ENCODE measurements at places on chromosomes 1 and 21.

- no peak for DNase-seq
Measured at GRCh38 chr1:174174461-174175329, 15.4 kb downstream of the RABGAP1L start.

- DNase-seq: no peak
Measured at GRCh38 chr1:155913969-155914757, 3.0 kb upstream of the RIT1 start.

- peak; percentile 42 for DNase-seq
Measured at GRCh38 chr1:109788695-109789521, 25.2 kb upstream of the EPS8L3 start.

- DNase-seq: no peak
Measured at GRCh38 chr1:55717111-55717510, 501.9 kb upstream of the USP24 start.

DNA sequence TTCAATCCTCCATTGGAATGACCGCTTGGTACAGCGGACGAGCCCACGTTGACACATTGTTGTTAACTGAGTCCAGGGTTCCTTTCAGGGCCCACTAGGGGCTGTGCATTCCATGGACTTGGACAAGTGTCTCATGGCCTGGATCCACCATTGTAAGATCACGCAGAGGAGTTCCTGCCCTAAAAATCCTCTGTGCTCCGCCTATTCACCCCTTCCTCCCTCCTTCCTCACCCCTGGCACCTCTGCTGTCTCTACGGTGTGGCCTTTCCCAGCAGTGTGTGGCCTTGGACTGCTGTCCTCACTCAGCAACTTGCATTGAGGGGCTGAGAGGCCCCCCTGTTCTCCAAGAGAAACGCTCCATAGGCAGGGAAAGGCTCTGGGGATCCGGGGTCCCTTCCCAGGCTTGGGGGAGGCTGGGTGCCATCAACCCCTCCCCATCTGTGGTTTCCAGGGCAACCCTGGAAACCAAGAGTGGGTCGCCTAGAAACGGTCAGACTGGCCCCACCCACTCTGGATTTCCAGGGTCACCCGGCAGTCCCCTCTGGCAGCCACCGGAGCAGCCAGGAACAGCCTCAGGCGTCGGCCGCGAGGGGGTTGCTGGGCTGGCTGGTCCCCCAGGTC lies 50.9 kb downstream of the MEGF6 start:
- no peak for DNase-seq

GRCh38 chr1:119752592-119752991 lies 16.1 kb downstream of the HMGCS2 start:
- no peak for DNase-seq

DNA sequence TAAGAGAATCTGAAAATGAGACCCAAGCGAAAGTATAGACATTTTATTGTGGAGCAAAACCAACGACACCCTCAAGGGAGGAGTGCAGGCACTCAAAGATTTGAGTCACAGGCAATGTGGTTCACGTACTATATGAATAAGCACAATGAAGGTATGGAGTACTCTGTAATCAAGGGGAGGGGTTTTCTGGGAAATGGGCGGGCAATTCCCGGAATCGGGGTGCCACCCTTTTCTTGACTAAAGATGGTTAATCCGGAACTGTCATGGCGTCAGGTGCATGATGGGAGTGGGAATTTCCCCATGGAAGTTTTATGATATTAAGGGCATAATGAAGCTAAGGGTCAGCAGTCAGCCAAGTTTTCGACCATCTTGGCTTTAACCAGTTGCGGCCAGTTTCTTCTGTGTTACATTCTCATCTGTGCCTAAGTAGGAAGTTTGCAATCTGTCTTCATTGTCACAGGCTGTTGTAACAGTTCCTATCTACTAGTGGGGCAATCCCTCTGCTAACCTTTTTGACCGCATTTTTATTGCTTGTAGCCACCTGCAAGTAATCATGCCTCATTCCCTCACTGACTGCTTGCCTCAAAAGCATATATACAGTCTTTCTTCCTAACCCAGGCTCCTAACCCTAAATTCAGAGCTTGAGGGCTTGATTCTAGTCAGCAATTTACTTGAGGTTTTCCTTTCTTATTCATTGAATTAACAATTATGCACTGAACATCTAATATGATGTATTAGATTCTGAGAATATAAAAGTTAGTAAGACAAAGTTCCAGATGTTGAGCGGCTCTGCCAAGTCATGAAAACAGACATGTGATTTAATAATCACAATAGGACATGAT lies 775 bp upstream of the AIM2 start:
- peak; percentile 97 for DNase-seq

DNA sequence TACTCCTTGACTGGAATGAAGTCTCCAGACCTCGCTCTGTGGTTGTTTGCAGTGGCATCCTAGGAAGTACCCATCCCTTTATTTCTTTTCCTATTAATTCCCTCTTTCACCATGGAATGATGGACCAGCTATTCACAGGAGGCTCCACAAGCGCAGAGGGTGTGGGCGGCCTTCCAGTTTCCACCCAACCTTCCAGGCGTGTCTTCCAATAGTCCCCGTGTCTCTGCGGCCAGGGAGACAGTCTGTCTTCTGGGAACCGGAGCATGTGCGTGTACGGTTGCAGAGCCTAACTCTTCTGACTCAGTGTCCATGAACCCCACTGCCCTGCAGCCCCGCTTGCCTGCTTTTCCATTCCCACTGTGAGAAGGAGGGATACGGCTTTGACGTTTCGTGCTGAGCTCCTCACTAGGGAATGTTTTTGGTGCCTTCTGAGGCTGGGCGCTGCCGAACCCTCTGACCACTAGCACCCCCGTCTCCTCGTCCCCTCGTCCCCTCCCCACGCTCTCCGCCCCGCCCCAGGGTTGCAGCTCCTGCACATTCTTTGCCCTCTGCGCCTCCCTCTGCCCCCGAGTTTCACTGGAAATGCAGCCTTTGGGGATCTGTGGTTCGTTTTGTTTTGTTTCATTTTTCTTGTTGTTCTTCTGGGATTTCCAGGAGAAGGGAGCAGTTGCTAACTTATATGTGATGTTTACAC lies 26.3 kb upstream of the FAM3B start:
- no peak for DNase-seq
